ENCODE measurements at places on chromosomes 12 and 14.
A peak's percentile ranks its signal among the peaks of the same experiment; 100 is the strongest.

- DNase-seq: no peak
Observed at GRCh38 chr12:89357297-89357730, 5.0 kb upstream of the DUSP6 start.

GRCh38 chr14:25411781-25412757 is 362.1 kb upstream of the STXBP6 start:
- peak; percentile 34 for DNase-seq

GRCh38 chr12:110677206-110677911 is 11.6 kb downstream of the HVCN1 start:
- DNase-seq: no peak

GRCh38 chr14:101600336-101600890 is 39.1 kb downstream of the DIO3 start:
- DNase-seq: no peak

DNA sequence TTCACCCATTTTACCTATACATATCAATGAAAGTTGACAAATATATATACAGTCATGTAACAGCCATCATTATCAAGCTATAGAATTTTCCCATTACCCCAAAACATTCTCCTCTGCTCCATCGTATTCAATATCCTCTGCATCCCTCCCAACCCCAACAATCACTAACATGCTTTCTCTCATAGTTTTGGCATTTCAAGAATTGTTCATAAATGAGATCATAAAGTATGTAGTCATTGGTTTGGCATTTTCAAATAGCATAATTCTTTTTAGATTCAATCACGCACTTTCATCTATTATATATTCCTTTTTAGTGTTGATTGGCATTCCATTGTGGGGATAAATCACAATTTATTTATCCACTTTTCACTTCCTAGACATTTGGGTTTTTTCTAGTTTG is 866.0 kb upstream of the TMEM132C start:
- no peak for DNase-seq

Data from CD4-positive, alpha-beta memory T cell (primary cell).